ENCODE measurements at places on chromosomes 2 and 18.

GRCh38 chr2:203077451-203077850 is 62.8 kb downstream of the NBEAL1 start:
- DNase-seq = peak; percentile 54

DNA sequence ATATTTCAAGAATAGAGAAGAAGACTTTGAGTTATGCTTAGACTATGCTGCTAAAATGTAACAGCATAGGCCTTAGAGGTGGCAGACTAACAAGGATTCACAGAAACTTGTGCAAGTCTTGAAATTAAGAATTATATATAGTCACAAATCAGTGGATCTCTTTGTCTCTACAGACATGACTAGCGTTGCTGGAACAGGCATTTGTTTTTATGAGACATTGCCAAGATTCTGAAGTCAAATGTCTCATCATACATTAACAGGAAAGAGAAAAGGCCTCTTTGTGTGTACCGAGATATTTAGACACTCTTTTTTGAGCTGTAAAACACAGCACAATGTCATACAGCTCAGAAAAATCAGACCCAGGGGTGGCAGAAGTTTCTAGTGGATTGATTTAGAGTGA is 207.1 kb downstream of the TMX3 start:
- DNase-seq = peak; percentile 20

DNA sequence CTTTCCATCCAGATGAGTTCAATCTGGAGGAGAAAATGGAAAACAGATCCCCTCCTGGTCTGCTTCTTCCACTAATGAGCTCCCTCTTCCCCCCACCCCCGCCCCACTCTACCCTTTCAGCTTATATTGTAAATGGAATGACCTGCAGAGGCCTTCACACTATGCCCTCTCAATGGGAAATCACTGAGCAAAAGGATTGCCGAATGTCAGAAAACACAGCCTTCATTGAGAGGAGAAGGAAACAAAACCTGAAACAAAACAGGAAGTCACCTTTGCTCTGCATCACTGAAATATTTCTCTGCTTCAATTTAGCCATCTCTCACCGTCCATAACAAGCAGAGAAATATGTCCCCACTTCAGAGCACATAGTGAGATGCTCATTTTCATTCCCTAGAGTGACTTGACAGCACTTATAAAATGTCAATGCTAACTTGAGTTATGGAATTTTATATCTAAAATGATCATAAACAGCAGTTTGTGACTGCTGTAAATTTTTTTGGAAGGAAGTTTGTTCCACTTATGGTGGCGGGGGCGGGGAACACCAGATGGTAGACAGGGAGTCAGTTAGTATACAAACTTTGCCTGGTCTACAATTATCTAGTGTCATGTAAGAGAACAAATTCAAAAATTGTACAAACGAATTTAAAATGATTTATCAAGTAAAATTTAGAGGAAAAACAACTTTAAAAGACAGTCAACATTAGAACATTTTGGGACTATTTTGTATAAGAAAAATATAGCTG is 1.8 kb upstream of the FRZB start:
- no peak for DNase-seq

DNA sequence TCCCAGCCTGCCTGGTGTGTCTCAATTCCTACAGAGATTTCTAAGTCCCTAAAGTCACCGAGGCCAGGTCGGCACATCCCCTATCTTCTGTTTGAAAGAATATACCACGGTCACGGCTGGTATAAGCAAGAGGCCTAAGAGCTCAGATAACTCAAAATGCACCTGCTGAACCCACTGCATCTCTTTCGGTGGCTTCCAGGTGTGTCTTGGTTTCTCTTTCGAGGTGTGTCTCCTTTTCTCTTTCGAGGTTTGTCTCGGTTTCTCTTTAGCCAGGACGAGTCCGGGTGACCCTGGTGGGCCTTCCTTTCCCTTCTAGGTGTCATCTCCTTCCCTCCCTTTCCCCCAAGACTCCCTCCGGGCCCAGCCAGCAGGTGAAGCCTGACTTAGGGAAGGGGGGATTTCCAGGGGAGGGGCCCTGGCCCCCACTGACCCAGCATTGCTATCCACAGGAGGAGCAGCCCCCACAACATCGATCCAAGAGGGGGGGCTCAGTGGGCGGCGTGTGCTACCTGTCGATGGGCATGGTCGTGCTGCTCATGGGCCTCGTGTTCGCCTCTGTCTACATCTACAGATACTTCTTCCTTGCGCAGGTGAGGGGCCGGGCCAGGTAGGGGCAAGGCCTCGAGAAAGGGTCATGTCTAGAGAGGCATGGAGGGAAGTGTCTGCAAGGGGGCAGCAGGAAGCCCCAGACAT is 8.4 kb downstream of the ITM2C start:
- no peak for DNase-seq

DNA sequence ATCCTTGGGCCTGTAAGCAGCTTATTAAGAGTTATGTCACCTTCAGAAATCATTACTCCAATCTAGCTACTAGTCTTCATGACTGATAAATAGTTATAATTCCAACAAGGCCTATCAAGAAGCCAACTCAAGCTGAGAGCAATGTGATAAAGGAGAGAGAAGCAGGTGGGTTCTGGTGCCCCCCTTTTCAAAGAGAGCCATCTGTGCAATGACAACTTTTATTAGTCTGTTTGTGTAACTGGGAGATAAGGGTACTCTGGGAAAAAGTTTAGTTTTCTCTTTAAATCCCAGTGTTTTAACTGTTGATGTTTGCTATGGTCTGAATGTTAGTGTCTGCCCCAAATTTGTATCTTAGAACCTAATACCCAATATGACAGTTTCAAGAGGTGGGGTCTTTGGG is 60.6 kb downstream of the CCDC93 start:
- DNase-seq = no peak

GRCh38 chr2:84899304-84900204 is 5.9 kb upstream of the TMSB10 start:
- DNase-seq = no peak

GRCh38 chr2:191691016-191691735 is 13.2 kb downstream of the NABP1 start:
- peak; percentile 92 for DNase-seq

- no peak for DNase-seq
These were observed 261.1 kb downstream of the ANAPC1 start for GRCh38 chr2:111622859-111623258.

- peak; percentile 62 for DNase-seq
These were observed 107.7 kb downstream of the KCTD1 start for GRCh38 chr18:26440644-26441043.

- no peak for DNase-seq
These were observed 36.5 kb downstream of the HS1BP3 start for GRCh38 chr2:20614201-20615067.

GRCh38 chr18:4455113-4455811 is at the start of gene DLGAP1:
DLGAP1 (minus strand) TSS chr18:4455307.
- peak; percentile 7 for DNase-seq

DNA sequence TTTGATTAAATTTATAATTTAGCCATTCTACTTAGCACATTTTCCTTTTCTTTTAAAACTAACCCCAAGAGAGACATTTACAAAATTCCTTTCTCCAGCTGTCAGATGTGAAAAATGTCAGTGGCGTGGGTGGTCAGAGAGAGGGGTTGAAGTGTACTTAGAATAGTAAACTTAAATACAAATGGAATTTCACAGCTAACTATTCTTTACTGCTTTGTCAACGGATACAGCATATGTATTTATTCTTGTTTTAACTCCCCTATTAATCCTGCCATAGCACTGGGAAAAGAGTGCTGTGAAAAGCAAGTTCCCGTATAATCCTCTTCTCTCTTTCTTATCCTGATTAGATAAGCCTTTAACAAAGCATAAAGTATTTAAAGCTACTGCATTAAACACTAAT is 191.4 kb upstream of the CHAC2 start:
- DNase-seq = peak; percentile 9

DNA sequence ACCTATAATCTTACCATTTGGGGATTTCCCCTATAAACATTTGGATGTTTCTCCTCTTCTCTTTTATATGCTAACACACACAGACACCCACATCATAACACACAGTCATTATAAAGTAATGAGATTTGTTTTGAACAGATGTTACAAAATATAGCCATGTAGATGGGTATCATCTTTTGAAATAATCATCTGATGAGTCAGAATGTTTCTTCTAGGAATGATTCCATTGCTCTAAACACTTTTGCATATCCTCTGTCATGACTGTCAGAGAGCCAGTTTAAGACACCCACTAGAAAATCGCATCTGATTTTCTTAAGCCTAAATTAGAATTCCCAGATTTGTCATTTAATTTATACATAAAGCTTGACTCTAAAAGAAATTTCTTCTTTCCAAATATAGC is 442.6 kb downstream of the CMPK2 start:
- no peak for DNase-seq

GRCh38 chr18:58612315-58613055 is 16.4 kb downstream of the ALPK2 start:
- DNase-seq = no peak

DNA sequence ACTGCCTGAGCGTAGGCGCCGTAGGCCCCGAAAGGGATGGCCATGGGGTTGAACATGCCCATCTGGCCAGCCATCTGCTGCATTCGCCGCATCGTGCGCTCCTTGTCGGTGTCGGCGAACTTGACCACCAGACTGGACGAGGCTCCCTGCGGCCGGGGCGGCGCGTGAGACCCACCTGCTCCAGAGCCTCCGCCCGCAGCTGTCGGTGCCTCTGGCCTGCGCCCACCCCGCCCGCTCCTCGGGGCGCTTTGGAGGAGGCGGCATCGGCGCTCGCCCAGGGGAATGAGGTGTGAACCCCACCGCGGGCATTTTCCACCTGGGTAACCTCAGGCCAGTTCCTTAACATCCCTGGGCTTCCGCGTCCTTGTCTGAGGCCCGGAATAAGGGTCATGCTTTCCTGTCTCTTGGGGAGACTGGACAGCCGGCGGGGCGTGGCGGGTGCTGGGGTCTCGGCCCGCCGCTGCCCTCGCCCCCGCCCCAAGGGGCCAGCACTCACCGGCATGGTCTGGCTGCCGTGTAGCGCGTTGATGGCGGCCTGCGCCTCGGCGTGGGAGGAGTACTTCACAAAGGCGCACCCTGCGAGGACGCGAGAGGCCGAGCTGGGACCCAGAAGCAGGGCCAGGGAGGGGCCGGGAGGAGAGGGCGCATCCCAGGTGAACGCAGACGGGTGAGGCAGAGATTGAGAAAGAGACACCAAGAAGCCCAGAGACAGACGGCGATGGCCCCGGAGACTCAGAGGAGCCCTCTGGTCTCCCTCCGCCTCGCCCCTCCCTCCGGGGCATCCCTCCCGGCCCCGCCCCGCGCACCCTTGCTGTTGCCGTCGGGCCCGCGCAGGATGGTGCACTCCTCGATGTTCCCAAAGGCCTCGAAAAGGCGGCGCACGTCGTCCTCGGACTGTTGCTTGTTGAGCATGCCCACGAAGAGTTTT is 291.0 kb downstream of the CELF4 start:
- no peak for DNase-seq

DNA sequence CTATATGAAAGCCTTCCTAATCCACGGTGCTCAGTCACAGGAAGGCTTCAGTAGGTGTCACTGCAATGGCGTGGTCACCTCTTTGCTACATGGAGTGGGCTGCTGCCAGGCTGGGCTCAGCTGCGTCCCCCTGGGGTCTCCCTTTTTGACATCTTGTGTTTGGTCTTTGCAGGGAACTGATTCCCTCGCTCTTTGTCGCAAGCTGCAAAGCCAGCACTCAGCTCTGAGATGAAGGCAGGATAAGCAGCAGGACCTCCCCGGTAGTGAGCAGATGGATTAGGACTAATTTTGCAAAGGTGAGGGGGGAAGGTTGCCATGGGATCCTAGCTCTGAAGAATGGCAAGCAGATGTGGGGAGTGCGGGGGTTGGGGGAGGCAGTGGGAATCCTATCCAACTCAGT is 173.9 kb upstream of the ARL4C start:
- DNase-seq = no peak

GRCh38 chr2:188919824-188920223 is 54.3 kb upstream of the COL3A1 start:
- DNase-seq = no peak

- DNase-seq = no peak
These were observed 74.4 kb upstream of the CYP20A1 start for GRCh38 chr2:203164311-203164935.

DNA sequence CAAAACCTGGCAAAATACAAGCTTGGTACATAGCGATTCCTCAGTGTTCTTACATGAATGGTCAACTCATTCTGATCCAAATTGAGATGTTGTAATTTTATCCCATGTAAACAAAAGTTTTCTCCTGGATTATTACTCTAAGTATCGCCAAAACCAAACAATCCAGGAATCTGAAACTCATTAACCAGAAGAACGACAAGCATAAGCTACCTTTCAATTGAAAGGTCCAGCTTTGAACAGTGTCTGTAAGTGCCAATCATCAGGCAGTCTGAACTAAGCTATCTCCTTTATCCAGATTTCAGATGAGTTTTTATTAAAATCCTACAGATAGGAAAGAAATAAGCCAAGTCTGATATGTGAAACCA is 2.4 kb downstream of the MEX3C start:
- DNase-seq = no peak

DNA sequence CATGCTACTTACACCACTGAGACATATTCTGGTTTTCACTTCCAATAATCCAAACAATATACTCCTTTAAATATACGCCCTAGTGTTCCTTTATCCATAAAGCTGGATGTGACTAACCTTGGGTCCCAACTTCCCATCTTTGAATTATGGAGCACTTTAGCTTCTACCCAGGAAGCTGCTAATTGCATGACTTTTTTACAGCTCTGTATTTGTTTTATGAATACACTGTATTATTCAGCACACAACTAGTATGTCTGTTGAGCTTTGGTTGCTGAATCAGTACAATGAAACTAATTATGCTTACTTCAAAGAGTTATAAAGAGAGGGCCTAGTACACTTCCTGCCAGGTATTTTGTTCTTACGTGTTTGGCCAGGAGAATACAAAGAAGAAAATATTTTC is 118.5 kb downstream of the BAZ2B start:
- no peak for DNase-seq

GRCh38 chr2:138515092-138515491 is 13.5 kb downstream of the SPOPL start:
- no peak for DNase-seq

DNA sequence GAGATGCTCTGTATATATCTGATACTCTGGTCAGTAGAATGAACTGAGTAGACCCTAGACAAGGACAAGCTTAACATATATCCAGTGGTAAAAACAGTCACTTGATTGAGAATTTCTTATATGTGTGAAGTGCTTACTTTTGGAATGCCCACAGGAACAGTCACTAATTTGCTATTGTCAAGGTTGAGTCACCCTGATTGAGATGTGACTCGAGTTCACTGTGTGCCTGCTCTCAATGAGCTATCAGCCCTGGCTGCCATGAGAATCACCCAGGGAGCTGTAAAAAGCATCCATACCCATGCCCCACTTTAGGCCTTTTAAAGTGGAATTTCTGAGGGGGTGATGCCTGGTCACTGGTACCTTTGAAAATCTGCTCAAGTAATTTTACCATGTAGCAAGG is 283.7 kb downstream of the SUCLG1 start:
- no peak for DNase-seq

DNA sequence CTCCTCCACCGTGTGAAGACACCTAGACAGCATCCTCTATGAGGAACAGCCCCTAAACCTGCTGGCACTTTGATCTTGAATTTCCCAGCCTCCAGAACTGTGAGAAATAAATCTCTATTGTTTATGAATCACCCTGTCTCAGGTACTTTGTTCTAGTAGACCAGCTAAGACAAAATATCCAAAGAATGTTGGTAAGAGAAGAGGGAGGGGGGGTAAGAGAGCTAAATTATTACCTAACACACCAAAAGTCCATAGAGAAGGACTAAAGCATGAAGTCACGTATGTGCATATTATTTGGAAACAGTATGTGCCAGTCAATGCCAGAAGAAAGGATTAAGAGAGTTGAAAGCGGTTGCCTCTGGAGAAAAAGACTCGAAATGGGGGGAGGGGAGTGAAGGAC is 211.0 kb downstream of the SP3 start:
- DNase-seq = no peak

All from fibroblast of pulmonary artery (primary cell).